ENCODE measurements at places on chromosomes 3 and 15.

- DNase-seq, result no peak
Measured at GRCh38 chr3:24318677-24319287, 175.9 kb downstream of the THRB start.

- no peak for DNase-seq
Measured at GRCh38 chr15:80549191-80549590, 145.0 kb downstream of the ARNT2 start.

GRCh38 chr3:188034989-188035388 lies 119.0 kb upstream of the LPP start:
- DNase-seq, result no peak

DNA sequence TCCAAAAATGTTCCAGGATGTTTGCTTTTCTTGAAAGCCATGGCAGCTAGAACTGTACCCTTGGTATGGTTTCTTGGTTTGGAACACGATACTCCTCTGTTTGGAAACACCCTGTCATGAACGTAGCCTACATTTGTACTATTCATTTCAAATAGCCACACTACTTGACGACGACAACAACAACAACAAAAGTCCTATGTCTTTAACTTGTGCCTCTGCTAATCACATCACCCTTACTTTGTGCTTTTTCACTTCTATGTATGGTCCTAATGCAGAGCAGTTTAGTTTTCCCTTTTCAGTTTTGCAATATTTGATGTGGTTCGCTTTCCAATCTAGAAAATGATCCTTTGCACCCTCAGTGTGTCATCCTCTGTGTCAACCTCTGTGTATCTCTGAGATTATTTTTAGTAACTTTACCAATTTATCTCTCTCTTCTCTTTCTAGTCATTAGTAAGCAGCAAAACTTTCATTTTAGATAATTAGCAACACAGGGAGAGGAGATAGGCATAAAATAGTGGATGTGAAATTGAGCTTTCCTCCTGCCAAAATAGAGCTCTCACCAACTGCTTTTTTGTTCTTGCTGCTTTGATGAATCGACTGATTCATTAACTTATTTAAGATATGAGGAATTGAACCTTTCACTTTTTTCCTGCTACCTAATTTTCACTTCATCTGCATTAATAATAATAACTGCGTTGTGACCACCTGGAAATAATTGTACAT lies 44.1 kb upstream of the TP63 start:
- no peak for DNase-seq

DNA sequence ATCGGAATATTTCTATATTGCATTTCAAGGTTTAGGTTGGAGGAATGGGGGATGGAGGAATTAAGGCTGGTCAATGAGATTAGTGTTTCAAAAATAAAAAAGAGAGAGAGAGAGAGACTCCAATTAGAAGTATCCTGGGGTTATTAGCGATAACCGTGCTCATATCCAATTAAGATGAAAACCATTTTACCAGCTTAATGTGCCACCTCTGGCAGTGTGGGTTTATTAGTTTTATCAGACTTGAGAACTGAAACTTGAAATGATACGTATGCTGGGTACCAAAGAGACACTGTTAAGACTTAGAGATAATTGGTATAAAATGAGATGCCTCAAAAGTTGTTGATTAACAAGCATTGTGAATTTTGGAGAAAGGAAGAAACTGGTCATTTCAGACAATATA lies 251.5 kb upstream of the NR2F2 start:
- no peak for DNase-seq

GRCh38 chr15:71600237-71600636 lies 210.1 kb upstream of the NR2E3 start:
- DNase-seq, result no peak

DNA sequence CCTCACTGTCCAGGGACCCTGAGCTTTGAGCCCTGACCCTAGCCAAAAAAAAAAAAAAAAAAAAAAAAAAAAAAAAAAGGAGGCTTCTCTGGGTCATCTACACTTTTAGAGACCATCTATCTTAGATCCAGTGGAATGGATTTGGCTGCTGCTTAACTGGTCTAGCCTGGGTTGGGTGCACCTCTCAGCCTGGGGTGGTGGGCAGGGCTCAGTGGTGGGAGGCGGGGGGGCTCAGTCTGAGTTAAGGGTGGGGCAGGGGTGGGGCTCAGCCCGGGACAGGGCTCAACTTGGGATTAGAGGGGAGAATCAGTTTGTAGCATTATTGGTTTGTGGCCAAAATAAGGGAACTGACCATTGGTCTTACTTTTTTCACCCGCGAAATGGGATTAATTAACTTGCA lies 139.2 kb downstream of the TPRA1 start:
- no peak for DNase-seq

GRCh38 chr3:44948239-44948638 lies 27.7 kb downstream of the ZDHHC3 start:
- no peak for DNase-seq

DNA sequence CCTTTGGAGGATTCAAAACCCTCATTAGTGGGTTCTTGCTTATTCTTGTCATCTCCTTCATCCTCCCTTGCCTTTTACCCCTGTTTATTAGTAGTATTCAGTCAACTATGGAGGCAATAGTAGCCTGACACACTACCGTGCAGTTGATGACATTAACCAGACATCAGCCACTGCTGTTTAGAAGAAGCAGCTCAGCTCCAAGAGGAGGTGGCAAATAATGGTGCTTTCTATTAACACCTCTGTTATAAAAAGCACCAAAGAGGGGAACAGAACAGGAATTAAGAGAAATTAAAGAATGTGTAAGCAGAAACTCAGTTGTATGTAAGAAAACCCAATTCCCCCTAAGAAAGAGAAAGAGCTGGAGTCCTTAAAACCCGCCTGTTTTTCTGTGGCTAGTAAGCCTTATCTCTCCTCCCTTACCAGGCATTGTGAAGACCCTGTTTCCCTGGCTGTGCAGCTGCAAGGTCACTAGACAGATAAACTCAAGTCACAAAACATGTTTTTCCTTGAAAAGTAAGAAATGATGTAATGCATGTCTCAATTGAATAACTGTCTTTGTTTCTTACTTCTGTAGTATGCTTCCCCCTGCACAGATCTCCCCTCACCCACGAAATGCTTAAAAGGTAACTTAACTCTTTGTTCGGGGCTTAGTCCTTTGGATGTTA lies 21.2 kb downstream of the CCR4 start:
- DNase-seq, result no peak

GRCh38 chr3:30661098-30661873 lies 54.9 kb downstream of the TGFBR2 start:
- DNase-seq, result no peak

GRCh38 chr3:38002291-38002876 lies 11.8 kb downstream of the VILL start:
- no peak for DNase-seq

DNA sequence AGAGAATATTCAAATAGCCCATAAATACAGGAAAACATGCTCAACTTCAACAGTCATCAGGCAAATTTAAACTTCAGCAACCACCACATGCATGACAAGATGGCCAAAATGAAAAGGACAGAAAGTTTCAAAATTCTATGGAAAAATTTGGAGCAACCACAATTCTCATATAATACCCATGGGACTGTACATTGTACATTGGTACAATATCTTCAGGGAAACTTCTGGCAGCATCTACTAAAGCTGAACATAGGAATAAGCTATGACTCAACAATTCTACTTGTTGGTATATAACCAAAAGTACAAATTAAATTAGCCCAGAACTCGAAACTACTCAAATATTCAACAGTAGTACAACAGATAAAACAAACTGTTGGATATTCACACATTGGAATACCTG lies 847.6 kb downstream of the TBL1XR1 start:
- no peak for DNase-seq

DNA sequence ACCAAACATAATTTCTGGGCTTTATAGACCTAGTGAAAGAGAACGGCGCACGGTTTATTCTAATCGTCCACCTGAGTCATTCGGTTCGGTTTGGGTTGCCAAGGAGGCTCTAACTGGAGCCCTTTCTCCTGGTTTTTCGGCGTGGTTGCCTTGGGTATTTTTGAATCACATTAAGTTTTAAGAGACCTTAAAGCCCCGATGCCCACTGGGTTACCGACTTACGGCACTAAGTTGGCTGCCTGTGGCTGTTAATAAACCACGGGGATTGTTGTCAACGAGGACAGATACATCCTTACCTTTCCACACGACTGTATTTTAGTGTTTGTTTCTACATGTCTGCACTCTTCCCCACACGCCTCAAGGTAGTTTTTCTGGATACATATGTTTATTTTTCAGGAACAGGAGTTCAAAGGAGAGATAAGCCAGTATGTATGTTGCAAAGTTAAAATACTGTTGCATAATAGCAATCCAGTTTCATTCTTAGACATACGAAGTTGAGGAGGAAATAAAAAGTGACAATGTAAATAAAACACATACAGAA lies 1.2 kb upstream of the ANP32A start:
- no peak for DNase-seq

DNA sequence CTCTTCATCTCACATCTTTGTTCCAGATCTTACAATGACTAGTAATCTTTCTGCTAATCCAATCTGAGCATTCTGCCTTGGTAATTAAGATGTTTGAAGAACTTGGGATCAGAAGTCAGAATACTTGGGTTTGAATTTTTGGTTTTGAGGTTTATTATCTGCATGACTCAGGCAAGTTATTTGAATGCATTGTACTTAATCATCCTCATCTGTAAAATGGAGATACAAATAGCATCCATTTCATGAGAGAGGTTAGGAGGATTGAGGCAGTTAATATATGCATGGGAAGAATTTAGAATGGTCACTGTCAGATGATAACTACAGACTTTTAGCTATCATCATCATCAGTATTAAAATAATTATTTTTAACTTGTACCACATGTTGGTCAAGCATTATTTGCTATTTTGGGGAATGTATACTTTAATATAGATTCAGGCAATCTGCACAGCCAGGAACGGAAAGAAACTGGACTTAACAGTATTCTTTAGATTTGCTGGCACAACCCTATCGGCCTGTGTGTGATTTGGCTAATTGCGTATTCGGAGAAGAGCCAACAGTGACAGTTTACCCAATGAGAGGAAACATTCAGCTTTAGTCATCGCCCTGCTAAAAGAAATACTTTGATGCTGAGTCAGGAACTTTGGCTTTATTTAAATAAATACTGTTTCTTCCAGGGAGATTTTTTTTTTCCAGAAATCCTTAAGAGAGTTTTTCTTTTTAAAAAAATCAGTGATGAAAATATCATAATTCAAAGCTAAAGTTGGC lies 600.0 kb downstream of the ROBO1 start:
- no peak for DNase-seq

DNA sequence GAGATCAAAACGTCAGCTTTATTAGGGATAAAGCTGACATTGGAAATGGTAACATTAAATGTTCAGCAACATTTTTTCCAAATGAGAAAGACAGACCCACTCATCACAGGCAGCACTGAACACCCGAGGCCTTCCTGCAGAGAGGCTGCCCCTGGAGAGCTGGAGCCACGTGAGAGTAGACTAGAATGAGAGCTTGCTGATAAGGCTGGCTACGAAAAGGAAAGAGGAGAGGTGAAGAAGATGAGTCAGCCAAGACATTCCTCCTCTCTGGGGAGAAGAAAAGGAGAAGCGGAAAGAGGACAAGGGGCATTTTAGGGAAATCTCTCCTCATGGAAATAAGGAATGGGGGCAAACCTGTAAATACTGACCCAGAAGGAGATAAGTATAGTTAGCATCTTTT lies 7.3 kb downstream of the CYP19A1 start:
- DNase-seq, result no peak

GRCh38 chr15:36831125-36831903 lies 251.9 kb downstream of the CDIN1 start:
- DNase-seq, result no peak

- no peak for DNase-seq
Measured at GRCh38 chr15:48415036-48415886, 84.0 kb downstream of the DUT start.

DNA sequence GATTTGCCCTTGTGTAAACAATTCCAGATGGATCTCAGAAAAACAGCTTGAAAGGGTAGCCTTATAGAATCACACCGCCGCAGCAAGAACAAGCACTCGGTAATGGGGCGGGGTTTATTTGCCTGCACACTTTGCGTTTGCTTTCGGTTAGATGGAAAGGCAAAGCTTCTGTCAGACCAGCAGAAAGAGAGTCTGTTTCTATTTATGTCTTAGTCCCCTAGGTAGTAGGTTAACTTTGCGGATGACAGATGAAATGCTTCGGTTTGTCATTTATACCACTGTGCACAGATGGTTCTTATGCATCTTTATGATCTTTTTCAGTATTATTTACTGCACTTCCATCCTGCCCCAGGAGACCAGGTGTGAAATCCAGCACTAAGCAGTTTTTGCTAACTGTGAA lies 62.2 kb downstream of the PYDC2 start:
- DNase-seq, result peak; percentile 78

DNA sequence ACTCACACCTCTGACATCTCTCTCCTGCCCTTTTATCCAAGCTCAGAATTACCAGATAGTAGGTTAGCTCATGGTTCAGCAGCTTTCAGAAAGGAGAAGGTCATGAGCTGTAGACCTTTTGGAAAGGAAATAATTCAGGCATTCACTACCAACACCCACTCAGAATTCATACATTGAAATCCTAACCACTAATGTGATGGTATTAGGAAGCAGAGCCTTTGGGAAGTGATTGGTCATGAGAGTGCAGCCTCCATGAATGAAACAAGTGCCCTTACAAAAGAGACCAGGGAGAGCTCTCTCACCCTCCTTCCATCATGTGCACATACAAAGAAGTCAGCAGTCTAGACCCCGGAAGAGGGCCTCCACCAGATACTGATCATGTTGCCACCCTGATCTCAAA lies 315.8 kb upstream of the CCDC54 start:
- no peak for DNase-seq

- no peak for DNase-seq
Measured at GRCh38 chr15:67708500-67708899, 116.8 kb upstream of the SKOR1 start.

Data from NCI-H2081 (cell line).